ENCODE measurements at places on chromosomes 7 and 10. TPM values are rescaled to one million over a fixed set of nuclear protein-coding genes. Genes with fewer than 3 reads are reported as not detected.
A peak's percentile ranks its signal among the peaks of the same experiment; 100 is the strongest.

GRCh38 chr7:155104913-155105312 is 34.8 kb downstream of the HTR5A start:
- no peaks in the 10 kb centered on the region for H3K4me1 ChIP-seq
- H3K27me3 ChIP-seq: no peaks in the 10 kb centered on the region
- no peak overlapping the region for H3K4me3 ChIP-seq
- H3K36me3 ChIP-seq: no peaks in the 10 kb centered on the region
- no peak for DNase-seq
- no peak overlapping the region for H3K27ac ChIP-seq

DNA sequence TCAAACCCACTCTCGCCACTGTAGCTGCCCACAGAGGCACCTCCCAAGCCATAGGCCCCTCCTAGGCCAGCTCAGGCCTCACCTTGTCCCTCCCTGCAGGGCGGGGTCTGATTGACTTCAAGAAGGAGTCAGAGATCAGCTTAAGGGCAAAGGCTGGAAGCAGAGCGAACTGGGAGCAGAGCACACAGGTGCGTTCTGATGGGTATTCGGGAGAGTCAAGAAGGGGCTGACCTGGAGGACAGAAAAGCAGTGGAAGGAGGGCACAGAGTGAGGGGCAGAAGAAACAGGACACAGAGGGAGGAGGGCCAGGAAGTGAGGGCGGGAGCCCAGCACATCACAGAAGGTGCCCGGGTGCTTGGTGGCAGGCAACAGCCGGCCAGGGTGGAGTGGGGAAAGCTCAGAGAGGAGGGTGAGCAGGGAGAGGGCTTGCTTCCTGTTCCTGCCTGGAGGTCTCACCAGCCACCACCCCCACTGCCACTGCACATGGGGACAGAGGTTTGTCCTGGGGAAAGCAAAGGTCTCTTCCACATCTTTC is at the start of gene AOC1:
Gene AOC1, plus strand, starts transcription at position 147 of the 535 bp plus-strand sequence. CDS start 3,954 bp downstream, outside the sequence.
- no peaks in the 10 kb centered on the region for H3K4me1 ChIP-seq
- H3K27me3 ChIP-seq: no peaks in the 10 kb centered on the region
- H3K36me3 ChIP-seq: no peaks in the 10 kb centered on the region
- H3K4me3 ChIP-seq: no peak within 1 kb of the TSS
- no peak within 1 kb of the TSS for H3K27ac ChIP-seq
- no peak for DNase-seq

- no peaks in the 10 kb centered on the region for H3K4me1 ChIP-seq
- no peaks in the 10 kb centered on the region for H3K36me3 ChIP-seq
- no peak for DNase-seq
These were observed 14.2 kb downstream of the ADRB1 start for GRCh38 chr10:114057855-114058254.

DNA sequence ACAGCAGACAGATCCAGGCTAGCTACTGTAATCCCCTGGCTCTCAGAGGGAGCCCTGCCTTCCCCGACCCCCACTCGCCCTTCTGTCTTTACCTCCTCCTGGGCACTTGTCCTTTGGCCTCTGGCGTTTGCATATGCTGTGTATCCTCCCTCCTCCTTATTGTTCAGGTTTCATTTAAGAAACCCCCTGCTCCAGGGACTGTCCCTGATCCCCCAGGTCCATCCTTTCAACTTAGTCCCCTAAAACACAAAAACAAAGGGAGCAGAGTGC is 25.7 kb downstream of the GRID1 start:
- no peak overlapping the region for H3K4me3 ChIP-seq
- no peaks in the 10 kb centered on the region for H3K27me3 ChIP-seq
- H3K4me1 ChIP-seq: no peaks in the 10 kb centered on the region
- no peak overlapping the region for H3K27ac ChIP-seq
- no peak for DNase-seq

GRCh38 chr10:45377858-45378257 is 3.8 kb downstream of the ALOX5 start:
- H3K27ac ChIP-seq: peak overlapping the region; percentile 65
- H3K27me3 ChIP-seq: no peaks in the 10 kb centered on the region
- peak overlapping the region; percentile 32 for H3K4me3 ChIP-seq
- H3K4me1 ChIP-seq: peaks cover 46% of the 10 kb centered on the region

GRCh38 chr10:127694580-127695193 is 42.3 kb upstream of the FOXI2 start:
- H3K4me1 ChIP-seq: no peaks in the 10 kb centered on the region
- no peak for DNase-seq

GRCh38 chr7:135905858-135906257 is 71.3 kb downstream of the MTPN start:
- H3K36me3 ChIP-seq: no peaks in the 10 kb centered on the region
- no peaks in the 10 kb centered on the region for H3K27me3 ChIP-seq
- H3K4me1 ChIP-seq: no peaks in the 10 kb centered on the region

GRCh38 chr7:36201122-36201723 is 48.2 kb downstream of the EEPD1 start:
- no peak for DNase-seq
- no peaks in the 10 kb centered on the region for H3K27me3 ChIP-seq
- H3K4me1 ChIP-seq: no peaks in the 10 kb centered on the region

- peaks cover 8% of the 10 kb centered on the region for H3K4me1 ChIP-seq
- H3K27me3 ChIP-seq: no peaks in the 10 kb centered on the region
- no peak overlapping the region for H3K27ac ChIP-seq
- no peaks in the 10 kb centered on the region for H3K36me3 ChIP-seq
- H3K4me3 ChIP-seq: no peak overlapping the region
These were observed 33.7 kb upstream of the ERCC6 start for GRCh38 chr10:49572594-49573114.

GRCh38 chr7:111228437-111228836 is 137.5 kb downstream of the LRRN3 start:
- H3K4me1 ChIP-seq: no peaks in the 10 kb centered on the region
- H3K36me3 ChIP-seq: no peaks in the 10 kb centered on the region
- no peak overlapping the region for H3K27ac ChIP-seq
- DNase-seq: no peak
- H3K27me3 ChIP-seq: no peaks in the 10 kb centered on the region

- H3K4me1 ChIP-seq: peaks cover 33% of the 10 kb centered on the region
- H3K27me3 ChIP-seq: no peaks in the 10 kb centered on the region
- H3K27ac ChIP-seq: no peak overlapping the region
These were observed 56.7 kb downstream of the MKI67 start for GRCh38 chr10:128069351-128070051.

DNA sequence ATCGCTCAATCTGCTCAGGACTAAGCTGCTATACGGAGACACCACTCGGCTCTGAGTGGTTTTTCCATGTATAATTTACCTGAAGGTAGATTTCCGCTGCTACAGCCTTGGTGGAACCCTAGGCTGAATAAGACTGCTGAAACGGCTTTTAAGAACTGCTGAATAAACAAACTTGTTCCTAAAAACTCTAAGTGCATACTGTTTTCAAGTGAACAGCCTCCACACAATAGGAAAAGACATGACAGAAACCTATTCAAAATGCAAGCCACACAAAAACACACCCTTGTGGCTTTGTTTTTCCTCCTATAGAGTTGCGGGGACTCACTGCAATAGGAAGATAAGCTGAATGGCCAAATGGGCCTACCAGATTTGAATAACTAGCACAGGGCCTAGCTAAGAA is 117.2 kb downstream of the UBE2H start:
- no peak overlapping the region for H3K27ac ChIP-seq
- H3K36me3 ChIP-seq: peaks cover 32% of the 10 kb centered on the region
- H3K27me3 ChIP-seq: no peaks in the 10 kb centered on the region
- no peak overlapping the region for H3K4me3 ChIP-seq

GRCh38 chr7:24715171-24715570 is 42.1 kb downstream of the GSDME start:
- no peaks in the 10 kb centered on the region for H3K27me3 ChIP-seq
- H3K4me1 ChIP-seq: peaks cover 53% of the 10 kb centered on the region
- DNase-seq: no peak
- H3K4me3 ChIP-seq: no peak overlapping the region
- H3K27ac ChIP-seq: no peak overlapping the region

DNA sequence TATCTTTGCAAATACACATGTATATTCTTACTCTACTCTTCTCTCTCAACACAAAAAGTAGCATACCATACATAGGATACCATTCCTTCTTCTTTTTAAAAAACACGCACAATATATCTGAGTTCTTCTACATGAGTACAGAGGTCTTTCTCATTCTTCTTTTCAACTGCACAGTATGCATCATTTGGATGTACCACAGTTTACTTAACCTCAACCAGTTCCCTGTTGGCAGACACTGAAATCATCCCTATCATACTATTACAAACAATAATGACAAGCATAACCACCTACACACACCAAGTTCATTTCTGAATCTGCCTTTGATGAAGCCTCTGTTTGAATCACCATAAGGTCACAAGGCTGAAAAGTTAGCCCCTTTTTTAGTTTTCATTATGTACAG is 25.7 kb upstream of the GGCT start:
- no peak for DNase-seq
- H3K36me3 ChIP-seq: no peaks in the 10 kb centered on the region
- no peak overlapping the region for H3K4me3 ChIP-seq
- H3K27ac ChIP-seq: no peak overlapping the region
- H3K27me3 ChIP-seq: no peaks in the 10 kb centered on the region
- H3K4me1 ChIP-seq: no peaks in the 10 kb centered on the region

DNA sequence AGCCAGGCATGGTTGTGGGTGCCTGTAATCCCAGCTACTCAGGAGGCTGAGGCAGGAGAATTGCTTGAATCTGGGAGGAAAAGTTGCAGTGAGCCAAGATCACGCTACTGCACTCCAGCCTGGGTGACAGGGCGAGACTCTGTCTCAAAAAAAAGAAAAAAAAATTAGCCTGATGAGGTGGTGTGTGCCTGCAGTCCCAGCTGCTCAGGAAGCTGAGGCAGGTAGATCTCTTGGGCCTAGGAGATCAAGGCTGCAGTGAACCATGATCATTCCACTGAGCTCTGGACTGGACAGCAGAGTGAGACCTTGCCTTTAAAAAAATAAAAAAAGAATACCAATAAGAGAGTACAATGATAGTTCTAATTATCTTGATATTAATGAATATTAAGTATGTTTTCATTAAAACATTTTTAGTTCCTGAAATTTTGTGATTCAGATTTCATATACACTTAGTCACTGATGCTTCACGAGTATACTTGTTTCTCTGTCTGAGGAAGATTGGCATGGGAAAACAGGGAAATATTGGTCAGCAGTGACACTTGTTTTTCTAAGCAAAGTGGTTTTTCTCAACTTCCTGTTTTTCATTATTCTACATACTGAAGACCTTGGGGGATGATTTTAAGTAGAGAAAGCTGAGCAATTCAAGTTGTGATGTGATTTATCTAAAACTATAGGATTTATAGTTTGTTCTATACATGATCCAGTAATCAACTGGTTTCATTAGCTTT is 76.8 kb downstream of the ADK start:
- H3K4me1 ChIP-seq: peaks cover 9% of the 10 kb centered on the region
- DNase-seq: peak; percentile 52
- H3K27ac ChIP-seq: peak overlapping the region; percentile 72
- H3K27me3 ChIP-seq: no peaks in the 10 kb centered on the region

DNA sequence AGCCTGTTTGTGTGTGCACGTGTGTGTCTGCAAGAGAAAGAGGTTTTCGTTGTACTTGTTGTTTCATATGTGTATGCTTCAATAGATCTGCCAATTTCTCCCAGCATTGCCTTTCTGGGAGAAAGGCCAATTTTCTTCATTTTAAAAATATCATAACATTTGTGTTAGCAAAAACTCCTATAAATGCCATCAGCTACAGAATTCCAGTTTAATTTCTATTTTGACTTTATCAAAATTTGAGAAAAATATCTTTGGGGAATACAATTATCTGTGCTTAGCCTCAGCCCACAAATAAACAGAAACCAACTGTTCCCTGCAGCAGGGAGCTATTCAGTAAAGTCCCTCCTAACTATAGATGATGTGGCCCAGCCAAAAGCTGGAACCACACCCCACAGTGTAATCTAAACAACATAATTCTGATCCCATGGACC is 68.3 kb upstream of the MGMT start:
- H3K36me3 ChIP-seq: no peaks in the 10 kb centered on the region
- H3K4me1 ChIP-seq: no peaks in the 10 kb centered on the region
- no peaks in the 10 kb centered on the region for H3K27me3 ChIP-seq
- H3K27ac ChIP-seq: no peak overlapping the region
- H3K4me3 ChIP-seq: no peak overlapping the region

- H3K4me3 ChIP-seq: no peak overlapping the region
- no peak overlapping the region for H3K27ac ChIP-seq
- H3K36me3 ChIP-seq: no peaks in the 10 kb centered on the region
- no peaks in the 10 kb centered on the region for H3K4me1 ChIP-seq
- DNase-seq: no peak
These were observed 68.2 kb upstream of the CDK1 start for GRCh38 chr10:60710041-60710440.

DNA sequence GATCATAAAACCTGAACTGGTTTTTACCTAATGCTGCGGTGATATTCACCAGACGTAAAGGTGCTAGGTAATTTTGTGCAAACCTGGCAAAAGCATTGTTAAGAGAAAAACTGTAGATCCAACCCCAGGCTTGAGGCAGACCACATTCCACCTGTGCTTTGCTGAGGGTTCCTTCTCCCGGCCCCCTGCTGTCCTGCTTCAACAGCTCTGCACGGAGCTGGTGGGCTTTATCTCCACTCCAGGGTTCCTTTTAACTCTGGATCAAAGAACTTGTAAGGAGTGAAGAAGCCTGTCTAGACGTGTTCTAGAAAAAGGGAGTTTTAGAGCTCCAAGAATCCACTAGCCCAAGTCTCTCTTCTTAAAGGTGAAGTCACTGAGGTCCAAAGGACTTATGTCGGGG is 87.5 kb upstream of the NMT2 start:
- H3K4me1 ChIP-seq: peaks cover 6% of the 10 kb centered on the region
- no peaks in the 10 kb centered on the region for H3K27me3 ChIP-seq
- no peaks in the 10 kb centered on the region for H3K36me3 ChIP-seq
- H3K4me3 ChIP-seq: no peak overlapping the region
- no peak overlapping the region for H3K27ac ChIP-seq
- DNase-seq: no peak

DNA sequence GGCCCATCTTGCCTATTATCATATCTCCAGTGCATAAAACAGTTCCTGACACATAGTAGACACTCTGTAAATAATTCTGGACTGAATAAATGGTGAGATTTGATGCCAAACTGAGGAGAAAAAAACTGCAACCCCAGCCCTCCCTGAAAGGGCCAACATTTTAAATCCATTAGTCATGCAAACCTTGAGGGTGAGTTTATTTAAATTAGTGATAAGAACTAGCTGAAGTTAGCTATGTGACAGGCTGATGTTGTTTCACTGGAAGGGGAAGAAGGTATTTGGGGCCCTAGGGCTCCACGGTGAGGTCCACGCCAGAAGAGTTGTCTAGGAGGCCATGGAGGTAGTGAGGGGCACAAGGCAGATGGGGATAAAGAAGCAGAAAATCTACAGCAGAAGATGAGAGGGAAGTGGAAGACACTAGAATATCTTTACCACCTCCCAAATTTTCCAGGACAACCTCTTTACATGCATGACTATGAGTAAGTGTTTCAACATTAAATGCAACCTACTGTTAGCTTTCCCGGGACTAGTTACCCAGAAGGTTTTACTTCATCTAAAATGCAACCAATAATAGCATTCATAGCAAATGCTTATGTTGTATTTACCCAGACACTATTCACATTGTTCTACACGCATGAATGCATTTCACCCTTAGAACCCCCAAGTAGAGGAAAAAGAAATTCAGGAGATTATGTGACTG is 183.2 kb upstream of the LYZL1 start:
- DNase-seq: no peak
- H3K4me3 ChIP-seq: no peak overlapping the region
- H3K36me3 ChIP-seq: no peaks in the 10 kb centered on the region

Gene STEAP1
- total RNA-seq: not detected

Gene TMEM196
- total RNA-seq: not detected

Gene PIP
- total RNA-seq: not detected

Gene SPDYE6
- total RNA-seq: not detected

Gene FAM25A
- not detected for total RNA-seq

Gene CNPY1
- total RNA-seq: not detected

Gene SPDYE5
- not detected for total RNA-seq

Gene ACADSB
- total RNA-seq: 27.8 TPM

Gene LRRD1
- total RNA-seq: 0.17 TPM

Data from B cell (primary cell).